ENCODE measurements at places on chromosomes 3 and 15.
A peak's percentile ranks its signal among the peaks of the same experiment; 100 is the strongest.

DNA sequence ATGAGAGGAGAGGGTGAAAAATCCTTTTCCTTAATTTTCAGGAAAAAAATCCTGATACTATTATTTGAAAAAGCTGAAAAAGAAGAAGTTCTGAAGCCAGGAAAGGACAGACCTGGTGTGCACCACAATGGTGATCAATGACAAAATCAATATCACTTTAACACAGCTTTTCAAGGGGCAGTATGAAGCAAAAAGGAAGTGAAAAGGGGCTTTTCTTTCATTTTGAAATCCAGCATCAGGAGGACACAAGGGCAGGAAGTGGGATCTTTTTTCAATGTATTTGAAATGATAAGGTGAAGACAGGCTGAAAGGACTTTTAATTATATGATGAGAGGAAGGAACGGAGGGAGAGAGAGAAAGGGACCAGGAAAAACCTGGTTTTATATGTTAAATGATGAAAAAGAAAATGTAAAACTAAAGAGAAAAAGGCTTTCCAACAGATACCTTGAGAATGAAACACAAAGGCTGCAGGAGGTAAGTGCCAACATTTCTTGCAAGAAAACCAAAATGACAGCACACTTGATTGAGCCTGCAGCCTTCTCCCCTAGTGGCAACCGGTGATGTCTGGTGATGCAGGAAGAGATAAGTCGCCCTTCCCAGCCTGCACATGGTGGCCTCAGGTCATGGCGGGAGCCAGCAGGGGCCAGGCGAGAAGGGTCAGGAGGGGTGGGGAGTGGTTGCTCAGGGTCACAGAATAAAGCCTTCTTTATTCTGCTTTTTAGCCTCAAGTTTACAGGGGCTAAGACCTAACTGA is 236.7 kb upstream of the WNT5A start:
- no peak for DNase-seq

DNA sequence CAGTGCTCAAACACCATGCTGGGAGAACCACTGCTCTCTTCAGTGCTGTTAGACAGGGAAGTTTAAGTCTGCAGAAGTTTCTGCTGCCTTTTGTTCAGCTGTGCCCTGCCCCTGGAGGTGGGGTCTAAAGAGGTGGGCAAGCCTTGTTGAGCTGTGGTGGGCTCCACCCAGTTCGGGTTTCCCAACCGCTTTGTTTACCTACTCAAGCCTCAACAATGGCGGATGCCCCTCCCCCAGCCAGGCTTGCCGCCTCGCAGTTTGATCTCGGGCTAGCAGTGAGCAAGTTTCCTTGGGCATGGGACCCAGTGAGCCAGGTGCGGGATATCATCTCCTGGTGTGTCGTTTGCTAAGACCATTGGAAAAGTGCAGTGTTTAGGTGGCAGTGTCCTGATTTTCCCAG is 670.2 kb upstream of the ALCAM start:
- no peak for DNase-seq

- no peak for DNase-seq
Observed at GRCh38 chr3:46462511-46462910, 2.2 kb downstream of the LTF start.

DNA sequence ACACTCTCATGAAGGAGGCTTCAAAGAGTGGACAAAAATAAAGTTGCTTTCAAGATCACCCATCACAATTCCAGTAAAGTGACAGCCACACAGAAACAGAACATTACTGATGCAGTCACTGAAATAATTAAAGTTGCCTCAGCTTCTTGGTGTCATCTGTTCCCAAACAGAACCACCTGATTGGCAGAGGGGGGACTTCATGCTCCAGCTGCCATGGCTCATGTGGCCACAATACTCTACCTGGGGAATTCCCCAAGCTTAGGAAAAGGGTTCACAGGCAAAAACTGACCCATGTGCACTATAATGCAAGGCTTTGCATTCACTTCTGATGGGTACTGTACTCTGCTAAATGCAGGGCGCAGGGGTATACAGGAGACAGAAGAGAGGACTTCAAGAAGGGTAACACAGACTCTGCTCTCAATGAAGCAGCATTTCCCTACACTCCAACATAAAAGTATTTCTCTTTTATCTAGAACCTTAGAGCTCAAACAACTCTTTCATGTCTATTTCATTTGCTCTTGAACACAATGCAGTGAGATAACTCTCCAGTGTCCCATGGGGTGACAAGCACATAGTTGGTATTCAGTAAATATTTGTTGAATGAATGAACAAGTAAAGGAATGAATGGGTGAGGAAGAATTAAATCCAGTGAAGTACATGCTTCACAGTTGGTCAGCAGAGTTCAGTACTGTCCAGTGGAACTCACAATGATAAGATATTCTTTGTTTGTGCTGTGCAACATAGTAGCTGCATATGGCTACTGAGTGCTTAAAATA is 8.6 kb upstream of the CTNNB1 start:
- no peak for DNase-seq

DNA sequence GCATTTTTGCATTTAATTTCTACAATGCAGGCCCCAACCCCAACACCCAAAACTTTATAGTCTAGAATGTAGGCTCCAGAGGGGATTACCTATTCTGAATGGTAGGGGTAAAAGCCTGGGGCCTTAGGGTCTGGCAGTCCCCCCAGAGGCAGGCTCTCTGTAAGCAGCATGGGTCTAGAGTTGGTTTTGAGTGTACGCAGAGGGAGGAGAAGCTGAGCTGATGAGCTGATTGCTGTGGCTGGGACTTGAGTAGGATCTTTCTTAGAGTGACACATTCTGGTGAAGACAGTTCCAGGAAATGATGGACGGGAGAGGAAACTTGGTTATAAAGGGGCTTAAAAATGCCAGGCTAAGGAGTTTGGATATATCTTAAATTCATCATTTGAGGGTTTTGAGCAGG is 2.1 kb downstream of the LPP start:
- DNase-seq: no peak

DNA sequence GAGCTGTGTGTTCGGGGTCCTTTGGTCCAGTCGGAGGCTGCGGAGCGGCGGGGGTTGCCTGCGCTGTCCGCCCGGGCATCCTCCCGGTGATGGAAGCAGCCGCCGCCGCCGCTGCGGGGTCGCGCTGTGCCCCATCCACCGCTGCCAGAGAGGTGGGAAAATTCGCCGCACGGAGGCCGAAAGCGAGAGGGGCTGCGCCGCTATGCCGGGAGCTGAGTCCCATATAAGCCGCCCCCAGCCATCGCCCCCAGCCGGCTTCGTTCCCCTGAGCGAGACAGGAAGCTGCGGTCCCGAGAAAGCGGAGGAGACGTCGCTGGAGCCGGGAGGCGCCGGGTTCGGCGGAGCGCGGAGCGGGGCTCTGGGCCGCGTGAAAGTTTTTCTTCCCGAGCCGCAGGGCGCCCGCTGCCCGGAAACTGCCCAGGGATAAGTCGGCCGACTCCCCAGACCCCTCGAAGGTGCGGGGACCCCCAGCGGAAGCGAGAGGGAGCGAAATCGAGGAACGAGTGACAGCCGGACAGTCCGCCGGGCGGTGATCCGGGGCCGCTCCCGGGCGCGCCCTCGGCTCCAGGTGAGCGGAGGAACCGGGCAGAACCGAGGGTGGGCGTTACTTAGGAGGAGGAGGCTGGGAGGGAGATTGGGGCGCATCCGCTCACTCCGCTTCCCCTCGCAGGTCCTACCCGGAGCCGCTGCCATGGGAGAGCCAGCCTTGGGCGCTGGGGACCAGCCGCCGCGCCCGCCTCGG is 574 bp downstream of the CHST2 start:
- DNase-seq: peak; percentile 56

DNA sequence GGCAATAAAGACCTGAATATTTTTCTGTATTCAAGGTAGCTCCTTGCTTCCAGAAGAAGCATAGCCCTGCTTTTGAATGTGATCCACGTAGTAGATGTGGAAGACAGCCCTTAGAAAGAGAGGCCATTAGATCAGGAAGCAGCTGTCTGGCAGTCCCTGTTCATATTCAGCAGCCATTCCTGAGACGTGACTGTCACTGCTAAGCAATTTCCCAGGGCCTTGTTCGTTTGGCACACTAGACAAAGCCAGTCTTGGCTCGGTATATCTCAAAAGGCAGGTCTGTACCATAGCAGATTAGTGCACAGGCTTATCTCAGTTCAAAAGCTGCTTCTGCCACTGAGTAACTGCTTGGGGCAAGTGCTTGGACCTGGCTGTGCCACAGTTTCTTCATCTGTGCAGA is 287.8 kb upstream of the MCTP2 start:
- DNase-seq: no peak

DNA sequence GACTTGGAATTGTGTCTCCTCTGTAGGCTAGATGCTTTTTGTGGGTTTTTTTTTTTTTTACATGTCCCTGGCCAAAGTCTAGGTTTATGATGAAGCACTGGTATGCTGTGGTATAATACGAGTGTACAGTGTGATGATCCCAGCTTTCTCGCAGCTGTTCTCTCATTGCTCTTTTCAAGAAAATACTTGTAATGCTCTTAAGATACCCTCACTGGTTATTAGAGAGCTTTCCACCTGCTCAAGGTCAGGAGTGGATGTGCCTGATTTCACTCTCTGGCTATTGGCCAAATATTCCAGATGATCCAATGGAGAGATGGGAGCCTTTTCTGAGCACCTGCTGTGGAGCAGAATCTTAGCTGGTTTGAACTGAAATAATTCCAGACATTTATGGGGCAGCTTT is 215.1 kb downstream of the MYRIP start:
- no peak for DNase-seq

DNA sequence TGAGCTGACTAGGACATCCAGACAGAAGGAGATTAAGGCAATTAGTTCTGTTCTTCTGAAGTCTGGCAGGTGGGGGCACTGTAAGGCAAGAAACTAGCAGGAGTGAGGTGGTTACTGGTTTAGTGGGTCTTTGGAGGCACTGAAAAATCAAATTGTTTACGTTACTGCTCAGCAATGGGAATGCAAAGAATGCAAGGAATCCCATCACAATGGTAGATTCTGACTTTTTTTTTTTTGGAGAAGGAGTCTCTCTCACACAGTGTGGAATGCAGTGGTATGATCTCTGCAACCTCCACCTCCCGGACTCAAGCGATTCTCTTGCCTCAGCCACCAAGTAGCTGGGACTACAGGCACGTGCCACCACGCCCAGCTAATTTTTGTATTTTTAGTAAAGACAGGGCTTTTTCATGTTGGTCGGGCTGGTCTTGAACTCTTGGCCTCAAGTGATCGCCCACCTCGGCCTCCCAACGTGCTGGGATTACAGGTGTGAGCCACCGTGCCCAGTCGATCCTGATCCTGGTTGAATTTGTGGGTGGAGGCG is 16.4 kb downstream of the FAM107A start:
- peak; percentile 97 for DNase-seq

DNA sequence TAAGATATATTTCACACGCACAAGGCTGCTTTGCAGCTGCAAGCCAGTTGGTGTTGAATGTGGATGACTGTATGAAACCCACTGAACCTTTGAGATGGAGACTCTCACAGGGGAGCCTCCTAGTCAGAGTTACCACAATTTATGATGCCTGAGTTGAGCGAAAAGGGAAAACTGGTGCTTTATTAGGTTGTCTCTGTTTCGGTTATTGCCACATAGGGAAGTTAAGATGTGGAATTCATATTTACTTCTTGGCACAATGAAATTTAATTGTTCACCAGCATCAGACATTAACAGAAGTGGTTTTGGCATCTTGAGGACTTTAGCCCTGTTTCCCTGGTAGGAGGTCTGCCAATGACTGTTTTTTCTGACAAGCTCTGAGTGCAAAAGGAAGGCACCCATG is 358.2 kb downstream of the SQOR start:
- no peak for DNase-seq

DNA sequence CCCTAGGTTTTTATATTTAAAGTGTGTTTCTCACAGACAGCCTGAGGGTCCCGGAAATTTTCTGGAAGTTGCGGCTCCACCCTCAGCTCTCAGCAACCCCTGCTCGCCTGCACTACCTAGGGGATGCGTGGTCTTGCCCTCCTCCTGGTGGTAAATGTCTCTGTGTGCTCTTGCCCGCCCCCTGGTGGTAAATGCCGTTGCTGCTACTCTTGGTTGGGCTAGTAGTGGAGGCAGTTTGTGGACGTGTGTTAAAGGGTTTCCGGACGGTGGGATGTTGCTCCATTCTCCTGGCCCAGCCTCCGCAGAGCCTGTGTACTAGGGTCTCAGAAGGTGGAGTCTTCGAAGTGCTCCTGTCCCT is 27.4 kb downstream of the STOML1 start:
- DNase-seq: peak; percentile 71

GRCh38 chr15:35680951-35681350 is 135.0 kb upstream of the DPH6 start:
- DNase-seq: no peak

- DNase-seq: peak; percentile 63
Observed at GRCh38 chr3:17605032-17605431, 137.4 kb downstream of the TBC1D5 start.

- DNase-seq: no peak
Observed at GRCh38 chr15:56295433-56295832, 51.8 kb upstream of the RFX7 start.

DNA sequence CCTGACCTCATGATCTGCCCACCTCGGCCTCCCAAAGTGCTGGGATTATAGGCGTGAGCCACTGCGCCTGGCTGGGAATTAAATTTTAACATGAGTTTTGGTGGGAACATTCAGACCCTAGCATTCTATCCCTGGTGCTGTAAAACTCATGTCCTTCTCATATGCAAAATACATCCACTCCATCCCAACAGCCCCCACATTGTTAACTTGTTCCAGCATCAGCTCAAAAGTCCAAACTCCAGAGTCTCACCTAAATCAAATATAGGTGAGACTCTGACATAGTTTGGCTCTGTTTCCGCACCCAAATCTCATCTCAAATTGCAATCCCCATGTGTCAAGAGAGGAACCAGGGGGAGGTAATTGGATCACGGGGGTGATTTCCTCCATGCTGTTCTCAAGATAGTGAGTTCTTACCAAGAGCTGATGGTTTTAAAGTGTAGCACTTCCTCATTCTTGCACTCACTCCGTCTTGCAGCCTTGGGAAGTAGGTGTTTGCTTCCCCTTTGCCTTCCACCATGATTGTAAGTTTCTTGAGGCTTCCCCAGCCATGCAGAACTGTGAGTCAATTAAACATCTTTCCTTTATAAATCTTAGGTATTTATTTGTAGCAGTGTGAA is 96.2 kb upstream of the PLCL2 start:
- no peak for DNase-seq

DNA sequence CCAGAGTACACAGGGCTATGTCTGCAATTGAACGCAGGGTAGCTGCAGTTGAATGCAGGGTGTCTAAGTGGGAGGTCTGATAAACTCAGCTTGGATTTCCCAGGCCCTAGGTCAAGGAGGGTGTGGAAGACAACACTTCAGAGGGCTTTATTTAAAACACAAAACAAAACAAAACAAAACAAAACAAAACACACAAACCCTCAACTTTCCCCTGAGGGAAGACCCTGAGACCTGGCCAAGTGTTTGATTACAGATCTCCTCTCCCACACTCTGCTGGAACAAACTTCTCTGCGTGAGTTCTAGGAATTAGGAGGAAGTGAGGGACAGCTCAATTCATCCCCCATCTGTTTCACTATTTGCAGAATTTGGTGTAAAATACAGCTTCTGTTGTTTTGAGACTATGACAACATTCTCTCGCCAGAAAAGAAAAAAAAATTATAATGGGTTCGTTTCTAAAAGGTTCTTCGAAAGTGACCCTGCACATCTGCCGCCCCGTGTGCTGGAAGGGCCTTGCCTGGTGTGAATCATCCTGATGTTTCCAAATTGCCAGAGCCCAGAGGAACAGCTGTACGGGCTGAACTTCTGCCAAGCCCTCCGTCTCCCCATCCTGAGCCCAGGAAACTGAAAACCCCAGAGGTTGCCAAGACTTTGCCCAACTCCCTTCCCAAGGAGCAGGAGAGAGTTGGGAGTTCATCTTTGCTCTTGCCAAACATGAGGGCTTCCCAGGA is 73.3 kb upstream of the RAD18 start:
- no peak for DNase-seq

GRCh38 chr3:88141458-88142083 is 8.2 kb upstream of the C3orf38 start:
- DNase-seq: no peak

Measured in kidney glomerular epithelial cell (primary cell).